CD4-positive, alpha-beta T cell treated with Interleukin-1 beta for 1 hour (primary cell): ENCODE measurements at places on chromosomes 16 and 17.

DNA sequence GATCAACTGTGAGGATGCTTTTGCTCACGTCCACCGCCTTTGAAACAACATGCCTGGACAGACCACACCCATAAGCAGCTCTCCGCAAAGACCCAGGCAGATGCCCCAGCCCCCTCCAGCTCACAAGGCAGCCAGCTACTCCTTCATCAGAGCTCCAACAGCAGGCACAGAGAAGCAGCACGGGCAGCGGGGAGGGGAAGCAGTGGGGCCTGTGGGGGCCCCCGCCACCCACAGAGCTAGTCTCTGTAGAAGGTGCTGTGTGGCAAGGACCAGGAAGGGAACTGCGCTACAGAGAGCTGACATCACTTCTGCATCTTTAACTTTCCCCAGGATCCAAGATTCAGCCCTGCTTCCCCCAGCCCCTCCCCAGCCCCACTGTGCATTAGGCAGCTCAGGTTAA, 10.0 kb upstream of the SCNN1G start:
- no peak for DNase-seq

- peak; percentile 47 for DNase-seq
Observed at GRCh38 chr16:56202036-56202435, 10.7 kb downstream of the GNAO1 start.

DNA sequence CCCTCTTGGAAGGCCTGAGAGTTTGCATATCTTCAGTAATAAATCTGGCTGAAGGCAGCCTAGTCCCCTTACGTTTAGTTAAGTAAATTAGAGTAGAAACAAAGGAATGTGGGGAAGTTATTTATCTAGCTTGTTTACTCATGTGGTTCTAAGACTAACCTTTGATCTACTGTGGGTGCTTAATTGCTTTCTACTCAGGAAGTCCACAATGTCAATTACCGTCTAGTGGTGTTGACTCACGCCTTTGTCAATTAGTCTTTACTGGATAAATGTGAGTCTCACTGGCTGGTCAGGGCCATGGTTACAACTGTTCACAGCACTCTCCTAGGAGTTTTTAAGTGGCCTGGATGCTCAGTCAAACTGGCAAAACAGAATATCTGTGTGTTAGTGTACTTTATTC, 2338.4 kb downstream of the TP53TG3F start:
- DNase-seq, result no peak

GRCh38 chr16:6498858-6499257, 833.8 kb upstream of the RBFOX1 start:
- DNase-seq, result no peak

DNA sequence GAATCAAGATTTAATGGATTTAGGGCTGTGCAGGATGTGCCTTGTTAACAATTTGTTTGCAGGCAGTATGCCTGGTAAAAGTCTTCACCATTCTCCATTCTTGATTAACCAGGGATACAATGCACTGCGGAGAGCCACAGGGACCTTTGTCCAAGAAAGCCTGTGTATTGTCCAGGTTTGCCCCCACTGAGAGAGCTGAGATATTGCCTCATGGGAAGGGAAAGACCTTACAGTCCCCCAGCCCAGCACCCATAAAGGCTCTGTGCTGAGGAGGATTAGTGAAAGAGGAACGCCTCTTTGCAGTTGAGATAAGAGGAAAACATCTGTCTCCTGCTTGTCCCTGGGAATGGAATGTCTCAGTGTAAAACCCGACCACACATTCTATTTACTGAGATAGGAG, 2169.6 kb downstream of the TP53TG3F start:
- DNase-seq, result no peak

DNA sequence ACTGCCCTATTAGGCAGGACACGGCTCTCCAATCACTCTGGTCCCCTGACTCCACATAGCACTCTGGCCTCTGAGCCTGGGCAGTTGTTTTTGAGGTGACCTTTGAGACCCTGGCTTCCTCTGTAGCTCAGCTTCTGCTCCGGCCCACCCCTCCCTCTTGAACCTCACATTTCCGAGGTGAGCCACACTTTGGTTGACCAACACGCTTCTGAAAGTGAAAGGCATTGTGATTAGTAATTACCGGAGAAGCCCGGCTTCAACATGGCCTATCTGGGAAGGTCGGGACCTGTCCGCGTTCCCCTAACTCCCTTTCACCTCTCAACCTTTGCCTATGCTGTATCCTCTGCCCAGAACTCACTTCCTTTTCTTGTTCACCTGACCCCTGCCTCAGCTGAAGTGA, 10.3 kb upstream of the ITGAX start:
- no peak for DNase-seq

GRCh38 chr17:27549251-27549893, 81.6 kb upstream of the LGALS9 start:
- no peak for DNase-seq

DNA sequence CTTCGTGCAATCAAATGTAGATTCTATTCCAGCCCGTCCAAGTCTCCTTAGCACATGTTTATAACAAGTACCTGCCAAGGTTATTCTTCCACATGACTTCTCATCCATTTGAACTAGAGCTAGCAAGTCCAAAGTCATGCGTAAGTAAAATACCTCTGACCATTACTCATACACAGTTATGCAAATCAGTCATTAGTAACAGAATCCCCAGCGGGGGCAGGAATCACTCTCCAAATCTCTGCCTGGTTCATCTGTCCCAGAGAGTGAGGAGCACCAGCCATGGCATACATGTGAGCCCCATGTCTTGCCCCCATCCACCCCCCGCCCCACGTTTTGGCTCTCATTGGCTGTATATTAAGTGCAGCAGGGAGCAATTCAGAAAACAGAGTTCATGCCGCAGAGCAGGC, 27.7 kb downstream of the SRL start:
- DNase-seq, result no peak

DNA sequence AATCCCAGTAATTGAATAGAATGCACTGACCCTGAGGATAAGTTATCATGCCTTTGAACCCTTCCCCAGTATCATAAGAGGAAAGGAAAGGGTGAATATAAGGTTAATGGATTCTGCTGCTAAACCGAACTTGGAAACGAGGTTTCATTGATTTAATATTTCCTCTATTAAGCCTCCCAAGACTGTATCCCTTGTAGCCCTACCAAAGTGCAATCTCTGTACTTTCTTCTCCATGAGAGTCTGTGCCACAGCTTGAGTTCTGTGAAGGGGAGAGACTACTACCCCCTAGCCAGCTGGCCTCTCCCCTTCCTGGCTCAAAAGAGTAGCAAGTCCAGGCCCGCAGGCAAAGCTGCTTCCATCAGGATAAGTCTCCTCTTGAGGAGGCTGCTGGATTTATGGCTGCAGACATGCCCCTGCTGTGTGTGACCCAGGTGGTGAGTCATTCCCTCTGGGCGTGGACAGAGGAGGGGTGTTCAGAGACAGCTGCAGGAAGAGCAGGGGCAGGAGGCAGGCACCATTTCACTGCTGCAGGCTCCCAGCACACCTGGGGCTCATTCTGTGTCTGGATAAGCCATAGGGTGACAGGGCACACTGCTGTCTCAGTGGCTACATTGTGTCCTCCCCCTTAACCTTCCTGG, 58.4 kb downstream of the TOM1L2 start:
- DNase-seq, result no peak

DNA sequence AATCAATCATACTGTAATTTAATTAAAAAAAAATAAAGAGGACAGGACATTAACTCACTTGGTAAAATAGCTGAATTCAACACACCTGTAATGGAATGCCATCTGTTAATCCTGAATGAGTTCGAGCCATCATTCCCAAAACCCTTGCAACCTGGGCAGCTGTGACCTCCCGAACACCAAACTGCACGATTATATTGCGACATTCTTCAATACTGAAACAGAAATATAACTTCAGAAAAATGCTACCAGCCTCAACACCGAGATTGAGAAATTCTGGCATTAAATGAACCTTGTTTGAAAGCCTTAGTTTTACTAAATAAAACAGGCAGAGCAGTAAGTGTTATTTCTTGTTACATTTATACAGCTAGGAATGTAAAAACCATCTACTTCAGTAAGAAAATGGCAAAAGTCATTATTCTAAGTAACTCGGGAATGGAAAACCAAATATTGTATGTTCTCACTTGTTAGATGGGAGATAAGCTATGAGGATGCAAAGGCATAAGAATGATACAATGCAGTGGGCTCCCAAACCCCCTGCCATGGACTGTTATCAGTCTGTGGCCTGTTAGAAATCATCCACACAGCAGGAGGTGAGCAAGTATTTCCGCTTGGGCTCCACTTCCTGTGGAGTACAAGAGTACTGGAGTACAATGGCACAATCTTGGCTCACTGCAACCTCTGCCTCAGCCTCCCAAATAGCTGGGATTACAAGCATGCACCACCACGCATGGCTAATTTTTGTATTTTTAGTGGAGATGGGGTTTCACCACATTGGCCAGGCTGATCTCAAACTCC, 46.5 kb downstream of the CNOT1 start:
- no peak for DNase-seq

GRCh38 chr16:50675686-50676610, 5.2 kb downstream of the SNX20 start:
- DNase-seq, result no peak

DNA sequence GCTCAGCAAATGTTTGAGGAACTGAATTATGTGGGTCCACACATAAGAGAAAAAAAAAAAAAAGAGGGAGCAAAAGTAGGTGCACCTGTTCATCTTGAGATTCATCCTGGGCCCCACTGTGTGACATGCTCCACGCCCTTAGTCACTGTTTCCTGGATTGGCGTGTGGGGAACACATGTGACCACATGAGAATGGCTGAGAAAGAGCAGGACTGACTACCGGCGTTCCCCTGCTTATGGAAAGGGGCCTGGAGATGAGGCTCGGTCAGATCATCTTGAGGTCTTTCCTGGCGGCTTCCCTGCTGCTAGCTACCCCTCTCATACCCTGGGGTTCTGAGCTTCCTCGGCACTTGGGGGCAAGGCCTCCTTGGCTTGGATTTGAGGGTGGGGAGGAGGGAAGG, 3.9 kb downstream of the DEXI start:
- no peak for DNase-seq

DNA sequence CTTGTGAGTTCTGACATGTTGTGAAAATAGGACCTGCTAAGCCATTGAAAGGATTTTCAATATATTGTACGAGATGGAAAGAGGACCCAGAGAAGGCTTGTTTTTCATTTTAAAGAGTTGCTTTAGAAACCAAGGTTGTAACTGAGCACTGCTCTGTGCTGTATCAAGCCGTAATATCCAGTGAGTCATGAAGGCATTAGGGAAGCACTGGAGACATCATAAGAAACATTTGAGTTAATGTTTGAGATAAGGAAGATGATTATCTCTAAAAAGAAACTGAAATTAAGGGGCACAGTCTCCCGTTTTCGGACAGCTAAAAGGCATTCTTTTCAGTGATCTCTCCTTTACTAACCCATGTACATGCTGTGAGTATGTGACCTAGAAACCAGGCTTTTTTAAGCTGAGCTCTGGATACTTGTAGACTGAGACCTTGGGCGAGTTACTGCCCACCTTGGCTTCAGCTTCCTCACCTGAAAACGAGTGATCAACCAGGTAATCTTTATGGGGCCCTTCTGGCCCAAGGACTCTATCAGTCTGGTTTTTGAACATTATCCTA, 149.2 kb upstream of the TBX2 start:
- no peak for DNase-seq
